ENCODE measurements at places on chromosomes 5 and 9. TPM values are rescaled to one million over a fixed set of nuclear protein-coding genes. Genes with fewer than 3 reads are reported as not detected.

DNA sequence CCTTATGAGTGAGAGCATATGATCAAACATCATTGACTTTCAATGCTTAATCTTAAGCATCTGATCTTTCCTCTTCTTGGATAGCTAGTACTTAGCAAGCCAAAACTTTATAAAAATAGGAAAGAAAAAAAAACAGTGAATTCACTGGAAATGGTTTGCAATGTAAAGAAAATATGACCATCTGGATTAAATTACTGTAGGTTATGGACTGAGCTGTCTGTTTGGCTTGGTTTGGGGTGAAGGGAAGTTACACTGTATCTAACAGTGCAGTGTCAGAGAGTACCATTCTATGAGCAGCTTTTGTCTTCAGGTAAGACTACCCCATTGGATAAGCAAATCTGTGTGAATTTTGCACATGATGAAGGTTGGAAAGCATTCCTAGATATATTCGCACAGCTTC lies 151.4 kb downstream of the TLE1 start:
- DNase-seq: no peak

DNA sequence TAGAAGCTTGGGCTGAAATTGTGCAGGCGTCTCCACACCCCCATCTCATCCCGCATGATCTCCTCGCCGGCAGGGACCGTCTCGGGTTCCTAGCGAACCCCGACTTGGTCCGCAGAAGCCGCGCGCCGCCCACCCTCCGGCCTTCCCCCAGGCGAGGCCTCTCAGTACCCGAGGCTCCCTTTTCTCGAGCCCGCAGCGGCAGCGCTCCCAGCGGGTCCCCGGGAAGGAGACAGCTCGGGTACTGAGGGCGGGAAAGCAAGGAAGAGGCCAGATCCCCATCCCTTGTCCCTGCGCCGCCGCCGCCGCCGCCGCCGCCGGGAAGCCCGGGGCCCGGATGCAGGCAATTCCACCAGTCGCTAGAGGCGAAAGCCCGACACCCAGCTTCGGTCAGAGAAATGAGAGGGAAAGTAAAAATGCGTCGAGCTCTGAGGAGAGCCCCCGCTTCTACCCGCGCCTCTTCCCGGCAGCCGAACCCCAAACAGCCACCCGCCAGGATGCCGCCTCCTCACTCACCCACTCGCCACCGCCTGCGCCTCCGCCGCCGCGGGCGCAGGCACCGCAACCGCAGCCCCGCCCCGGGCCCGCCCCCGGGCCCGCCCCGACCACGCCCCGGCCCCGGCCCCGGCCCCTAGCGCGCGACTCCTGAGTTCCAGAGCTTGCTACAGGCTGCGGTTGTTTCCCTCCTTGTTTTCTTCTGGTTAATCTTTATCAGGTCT lies at the start of gene C9orf72:
Gene C9orf72, minus strand, starts transcription at position 564 of the 716 bp plus-strand sequence. CDS start 6,361 bp downstream, outside the sequence.
- DNase-seq: peak; percentile 88

DNA sequence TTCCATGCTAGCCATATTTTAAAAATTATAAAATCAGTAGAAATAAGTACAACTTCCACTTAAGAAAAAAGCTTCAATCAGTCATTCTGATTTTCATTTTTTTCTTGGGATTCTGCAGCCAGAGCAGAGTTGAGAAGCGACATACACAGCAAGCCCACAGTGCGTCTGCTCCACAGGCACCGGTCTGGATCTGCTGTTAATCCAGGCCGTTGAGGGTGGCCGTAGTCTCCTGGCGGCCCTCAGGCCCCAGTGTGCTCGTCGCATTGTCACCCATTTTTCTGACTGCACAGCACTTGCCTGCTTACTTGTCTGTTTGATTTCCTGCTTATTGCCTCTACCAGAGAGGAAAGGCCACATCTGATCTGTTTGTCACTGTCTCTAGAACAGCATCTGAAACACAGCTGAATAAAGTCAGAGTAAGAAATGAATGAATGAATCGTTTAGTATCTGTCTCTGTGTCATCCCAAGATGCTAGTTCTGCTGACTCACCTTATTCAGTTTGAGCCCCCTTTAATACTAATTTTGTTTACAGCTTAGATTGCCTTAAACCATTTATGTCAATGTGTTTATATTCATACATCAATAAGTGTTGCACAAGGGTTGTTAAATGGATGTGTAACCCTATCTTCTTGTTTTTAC lies 11.6 kb upstream of the ASPN start:
- DNase-seq: no peak

DNA sequence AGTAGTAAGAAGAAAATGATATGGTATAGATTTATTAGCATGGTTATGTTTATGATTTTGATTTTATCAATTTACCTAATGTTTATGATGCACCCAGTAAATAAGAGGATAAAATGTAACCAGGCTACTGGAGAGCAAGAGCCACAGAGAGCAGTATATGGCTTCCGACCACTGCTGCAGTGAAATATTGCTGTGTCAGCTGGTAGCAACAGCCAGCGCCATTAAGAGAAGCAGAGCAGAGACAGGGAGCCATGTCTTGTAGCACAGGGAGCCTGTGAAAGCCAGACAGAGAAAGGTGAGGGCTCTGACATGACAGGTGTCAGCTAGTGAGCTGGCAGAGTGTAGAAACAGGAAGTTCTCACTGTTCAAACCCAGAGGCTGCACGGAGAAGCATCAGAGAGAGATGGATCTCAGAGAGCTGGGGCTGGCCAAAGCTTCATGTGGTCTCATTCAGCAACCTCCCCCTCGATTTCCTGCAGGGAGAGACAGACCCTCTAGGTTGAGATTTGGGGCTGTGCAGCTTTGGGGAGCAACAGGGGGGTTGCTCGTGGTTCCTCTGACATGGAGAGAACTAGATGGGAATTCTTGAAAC lies 202.1 kb downstream of the MED10 start:
- DNase-seq: no peak

DNA sequence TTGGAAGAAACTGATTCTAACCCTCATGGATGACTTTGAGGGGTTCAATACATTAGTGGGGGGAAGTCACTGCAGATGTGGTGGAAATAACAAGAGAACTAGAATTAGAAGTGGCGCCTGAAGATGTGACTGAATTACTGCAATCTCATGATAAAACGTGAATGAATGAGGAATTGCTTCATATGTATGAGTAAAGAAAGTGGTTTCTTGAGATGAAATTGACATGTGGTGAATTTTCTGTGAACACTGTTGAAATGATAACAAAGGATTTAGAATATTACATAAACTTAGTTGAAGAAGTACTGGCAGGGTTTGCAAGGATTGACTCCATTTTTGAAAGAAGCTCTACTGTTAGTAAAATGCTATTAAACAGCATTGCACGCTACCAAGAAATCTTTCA lies 113.0 kb downstream of the UGCG start:
- no peak for DNase-seq

DNA sequence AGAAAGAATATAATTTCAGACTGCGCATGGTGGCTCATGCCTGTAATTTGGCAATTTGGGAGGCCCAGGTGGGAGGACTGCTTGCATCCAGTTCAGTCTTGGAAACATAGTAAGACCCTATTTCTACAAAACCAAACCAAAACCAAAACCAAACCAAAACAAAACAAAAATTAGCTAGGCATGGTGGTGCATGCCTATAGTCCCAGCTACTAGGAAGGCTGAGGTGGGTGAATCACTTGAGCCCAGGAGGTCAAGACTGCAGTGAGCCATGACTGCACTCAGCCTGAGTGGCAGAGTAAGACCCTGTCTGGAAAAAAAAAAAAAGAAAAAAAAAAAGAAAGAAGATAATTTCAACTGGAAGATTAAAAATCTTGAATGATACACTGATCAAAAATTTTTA lies 137.0 kb upstream of the ACOT12 start:
- no peak for DNase-seq

- peak; percentile 24 for DNase-seq
Measured at GRCh38 chr5:31825518-31826068, 186.7 kb downstream of the PDZD2 start.

DNA sequence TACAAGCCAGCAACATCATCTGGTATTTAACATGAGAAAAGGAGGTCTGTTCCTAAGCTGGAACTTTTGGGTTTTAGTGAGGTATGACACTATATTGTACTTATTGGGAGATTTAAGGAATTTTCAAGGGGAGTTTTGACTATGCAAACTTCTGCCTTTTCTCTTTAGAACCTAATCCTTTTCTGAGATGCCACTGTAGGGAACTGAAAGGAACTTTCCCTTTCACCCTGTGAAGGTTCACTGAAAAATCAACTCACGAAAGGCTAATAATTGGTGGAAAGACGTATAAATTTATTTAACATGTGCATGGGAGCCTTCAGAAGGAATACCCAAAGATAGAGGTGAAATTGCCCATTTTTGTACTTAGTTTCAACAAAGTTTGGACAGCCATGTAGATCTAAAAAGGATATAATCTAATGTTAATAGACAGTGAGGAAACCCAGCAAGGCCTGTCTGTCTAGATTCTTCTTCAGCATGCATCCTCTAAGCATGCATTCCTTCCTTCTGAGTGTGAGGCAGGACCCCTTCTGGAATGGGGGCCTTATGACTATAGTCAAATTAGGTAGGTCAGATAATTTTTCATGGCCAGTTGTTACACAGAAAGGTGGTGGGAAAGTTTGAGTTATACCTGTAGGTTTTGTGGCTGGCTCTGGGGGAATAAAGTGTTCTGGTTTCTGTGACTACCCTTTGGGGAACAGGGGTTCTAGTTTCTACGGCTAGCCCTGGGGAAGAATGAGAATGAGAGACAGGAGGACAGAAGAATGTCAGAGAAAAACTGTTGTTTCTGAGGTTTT lies 200.3 kb downstream of the C9orf152 start:
- DNase-seq: no peak

GRCh38 chr9:4193391-4193790 lies 106.5 kb downstream of the GLIS3 start:
- no peak for DNase-seq

- DNase-seq: no peak
Measured at GRCh38 chr9:83473488-83473971, 64.7 kb downstream of the FRMD3 start.

- peak; percentile 68 for DNase-seq
Measured at GRCh38 chr9:34380511-34381315, 4.0 kb upstream of the MYORG start.

GRCh38 chr5:130286971-130287370 lies 382.7 kb downstream of the CHSY3 start:
- no peak for DNase-seq

- DNase-seq: no peak
Measured at GRCh38 chr9:121373011-121373729, 3.1 kb upstream of the STOM start.

DNA sequence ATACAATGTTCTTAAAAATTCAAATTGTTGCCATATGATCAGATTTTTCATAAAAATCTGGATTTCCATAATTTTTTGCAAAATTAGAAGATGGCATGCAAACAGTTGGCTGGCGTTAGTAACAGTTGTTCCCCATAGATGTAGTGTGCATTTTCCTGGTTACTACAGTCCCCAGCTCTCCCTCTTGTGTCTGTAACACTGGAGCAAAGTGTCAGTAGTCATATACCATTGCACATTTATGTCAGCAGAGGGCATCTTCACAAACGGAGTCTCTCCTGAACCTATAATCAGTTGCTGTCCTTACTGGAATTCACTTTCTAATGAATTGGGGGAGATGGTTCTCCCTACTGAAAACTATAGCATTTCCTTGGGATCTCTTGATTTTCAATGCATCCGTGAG lies 44.7 kb upstream of the DMAC1 start:
- no peak for DNase-seq

GRCh38 chr5:171750311-171750788 lies 35.3 kb upstream of the SMIM23 start:
- no peak for DNase-seq

DNA sequence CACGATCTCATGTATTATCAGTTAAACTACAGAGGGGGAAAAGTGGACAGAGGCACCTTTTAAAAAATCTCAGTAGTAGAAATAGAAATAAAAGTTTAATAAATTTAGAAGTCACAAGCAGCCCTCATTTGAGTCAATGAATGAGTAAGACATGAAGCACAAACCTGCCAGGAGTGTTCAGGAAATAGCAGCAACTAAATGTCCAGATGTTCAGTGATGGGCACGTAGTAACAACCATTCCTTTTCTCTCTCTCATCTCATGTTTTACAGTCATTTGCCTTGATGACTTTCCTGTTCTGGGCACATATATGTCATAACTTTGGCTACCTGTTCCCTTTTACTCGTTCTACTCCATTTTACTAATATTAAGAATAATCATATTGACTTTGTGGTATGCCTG lies 17.7 kb downstream of the ISOC1 start:
- DNase-seq: no peak

- DNase-seq: no peak
Measured at GRCh38 chr5:58315794-58316193, 144.1 kb downstream of the PLK2 start.

DNA sequence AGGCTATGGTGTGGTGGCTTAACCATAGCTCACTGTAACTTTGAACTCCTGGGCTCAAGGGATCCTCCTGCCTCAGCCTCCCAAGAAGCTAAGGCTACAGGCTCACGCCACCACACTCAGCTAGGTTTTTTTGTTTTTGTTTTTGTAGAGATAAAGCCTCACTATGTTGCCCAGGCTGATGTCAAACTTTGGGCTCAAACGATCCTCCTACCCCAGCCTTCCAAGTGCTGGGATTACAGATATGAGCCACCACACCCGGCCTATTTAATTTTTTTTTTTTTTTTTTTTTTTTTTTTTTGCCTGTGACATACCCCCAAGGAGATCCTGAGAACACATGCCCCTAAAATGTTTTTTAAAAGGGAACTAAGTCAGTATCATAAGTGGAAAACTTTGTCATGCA lies 10.4 kb downstream of the FUBP3 start:
- DNase-seq: no peak

- DNase-seq: no peak
Measured at GRCh38 chr5:67350185-67350584, 153.6 kb upstream of the CD180 start.

DNA sequence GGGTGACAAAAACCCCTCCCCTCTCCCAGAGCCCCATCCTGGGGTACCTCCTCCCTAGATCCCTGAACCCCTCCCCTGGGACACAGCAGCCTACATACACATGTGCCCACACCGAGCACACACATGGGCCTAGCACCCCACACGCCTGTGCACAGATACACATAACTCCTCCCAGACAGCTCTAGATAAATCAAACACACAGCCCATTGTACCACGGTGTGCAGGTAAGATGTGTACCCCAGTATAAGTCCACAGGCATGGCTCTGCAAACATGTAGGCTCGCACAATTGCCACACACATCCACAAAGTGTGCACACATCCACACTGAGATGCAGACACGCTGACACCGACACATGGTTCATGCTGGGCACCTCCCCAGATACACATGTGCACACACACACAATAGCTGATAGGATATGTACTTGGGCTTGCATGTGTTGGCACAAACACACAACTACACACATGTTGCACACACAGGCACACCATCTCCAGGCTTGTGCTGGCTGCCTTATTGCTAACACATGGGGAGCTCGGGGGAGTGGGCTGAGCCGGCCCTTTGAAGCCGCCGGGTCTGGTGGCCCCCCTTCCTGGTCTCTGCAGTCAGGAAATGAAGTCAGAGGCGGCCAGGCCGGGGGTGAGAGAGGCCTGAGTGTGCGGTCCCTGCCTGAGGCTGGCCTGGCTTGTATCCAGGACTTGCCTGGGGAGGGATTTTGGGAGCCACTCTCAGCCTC lies 30.2 kb downstream of the GOLGA2 start:
- DNase-seq: no peak

The IL9 gene
- total RNA-seq: 198 TPM

The DCTN3 gene
- 64.2 TPM for total RNA-seq

The MRNIP gene
- total RNA-seq: 16.1 TPM

The ASPN gene
- total RNA-seq: not detected

The PDLIM4 gene
- 0.32 TPM for total RNA-seq

The FANCC gene
- 14.6 TPM for total RNA-seq

The TEX48 gene
- total RNA-seq: not detected

The ARL15 gene
- total RNA-seq: 6.1 TPM

The ARID3C gene
- not detected for total RNA-seq

The TTC39B gene
- 10.5 TPM for total RNA-seq

The ZNF608 gene
- 0.29 TPM for total RNA-seq

Data from activated T-cell treated with anti-CD3 and anti-CD28 coated beads, Interleukin-2, amount 50 U/mL, for 4 hours (primary cell).